ENCODE measurements at places on chromosomes 7 and 10. TPM values are rescaled to one million over a fixed set of nuclear protein-coding genes. Genes with fewer than 3 reads are reported as not detected.

Gene C10orf105
- total RNA-seq = 0.26 TPM

Gene TAS2R5
- total RNA-seq = 1.4 TPM

Gene SSC4D
- total RNA-seq = 0.23 TPM

Gene CHCHD2
- total RNA-seq = 534 TPM

Gene NEUROG3
- not detected for total RNA-seq

Gene GUSB
- 88.0 TPM for total RNA-seq

Gene MBL2
- total RNA-seq = not detected

Gene NUTM2E
- total RNA-seq = 0.28 TPM

Gene SEPTIN7
- total RNA-seq = 192 TPM

Gene WEE2
- total RNA-seq = not detected

Gene ANKRD61
- 0.47 TPM for total RNA-seq

Gene ST8SIA6
- total RNA-seq = not detected

Data from activated CD8-positive, alpha-beta memory T cell treated with anti-CD3 and anti-CD28 coated beads, Interleukin-2, amount 10 ng/mL, durations not matched to agents 7 days and 5 days (primary cell).